D341Med (cell line): ENCODE measurements at places on chromosomes 11 and 22.
A peak's percentile ranks its signal among the peaks of the same experiment; 100 is the strongest.

GRCh38 chr11:6618117-6619003 is 862 bp downstream of the TPP1 start:
- no peak for DNase-seq

DNA sequence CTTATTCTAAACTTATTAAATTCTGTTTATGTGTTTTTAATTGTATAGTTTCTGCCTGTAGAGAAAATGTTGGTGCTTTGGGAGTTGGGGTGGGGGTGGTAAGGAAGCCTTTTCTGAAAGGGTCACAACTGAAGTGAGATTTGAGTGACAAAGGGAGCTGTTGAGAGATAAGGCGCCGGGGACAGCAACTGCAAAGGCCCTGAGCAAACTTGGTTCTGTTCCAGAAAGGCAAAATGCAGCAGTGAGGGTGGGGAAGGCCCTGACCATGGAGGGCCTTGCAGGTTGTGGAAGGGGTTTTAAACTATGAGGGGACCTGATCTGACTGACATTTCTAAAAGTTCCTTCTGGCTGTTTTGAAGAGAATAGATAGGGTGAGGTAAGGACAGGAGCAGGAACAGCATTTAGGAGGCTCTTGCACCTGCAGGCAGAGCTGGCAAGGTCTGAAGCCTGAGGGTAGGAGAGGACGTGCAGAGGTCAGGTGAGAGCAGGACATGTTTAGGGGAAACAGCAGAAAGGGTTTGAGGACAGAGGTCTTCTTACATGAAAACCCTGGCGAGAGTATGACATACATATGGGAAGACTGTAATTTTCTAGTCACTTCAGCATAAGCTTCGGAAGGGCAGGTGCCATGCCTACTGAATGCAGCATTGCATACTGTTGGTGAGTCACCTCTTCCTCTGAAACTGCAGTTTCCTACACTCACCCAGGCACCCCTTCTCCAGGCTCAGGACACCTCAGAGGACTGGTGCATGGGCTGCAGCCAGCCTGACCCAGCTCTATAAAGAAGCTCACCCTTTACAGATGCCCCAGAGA is 190.7 kb downstream of the SNX19 start:
- DNase-seq = no peak

DNA sequence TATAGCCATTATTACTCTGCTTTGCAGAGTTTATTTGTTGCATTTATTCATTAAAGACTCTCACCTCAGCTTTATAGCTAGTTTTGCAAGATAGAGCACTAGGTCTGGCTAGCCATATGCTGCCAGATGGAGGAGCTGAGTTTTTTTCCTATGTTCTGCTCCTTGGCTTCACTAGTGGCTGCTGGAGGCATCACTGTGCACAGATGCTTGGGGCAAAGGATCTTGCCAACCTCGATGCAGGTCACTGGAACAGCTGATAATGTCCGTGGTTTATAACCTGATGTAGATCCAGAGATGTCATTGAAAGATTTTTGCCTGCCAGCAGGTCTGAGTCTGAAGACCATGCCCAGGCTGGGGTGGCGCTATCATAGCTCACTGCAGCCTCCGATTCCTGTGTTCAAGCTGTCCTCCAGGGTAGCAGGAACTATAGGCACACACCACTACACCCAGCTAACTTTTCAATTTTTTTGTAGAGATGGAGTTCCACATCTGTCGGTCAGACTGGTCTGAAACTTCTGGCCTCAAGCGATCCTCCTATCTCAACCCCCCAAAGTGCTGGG is 63.2 kb downstream of the PACS1 start:
- no peak for DNase-seq

GRCh38 chr11:72776117-72776843 is 17.6 kb downstream of the STARD10 start:
- no peak for DNase-seq

- no peak for DNase-seq
Observed at GRCh38 chr11:66722745-66723651, 6.0 kb downstream of the SPTBN2 start.

- DNase-seq = no peak
Observed at GRCh38 chr22:48262596-48263430, 1500.4 kb downstream of the TBC1D22A start.

DNA sequence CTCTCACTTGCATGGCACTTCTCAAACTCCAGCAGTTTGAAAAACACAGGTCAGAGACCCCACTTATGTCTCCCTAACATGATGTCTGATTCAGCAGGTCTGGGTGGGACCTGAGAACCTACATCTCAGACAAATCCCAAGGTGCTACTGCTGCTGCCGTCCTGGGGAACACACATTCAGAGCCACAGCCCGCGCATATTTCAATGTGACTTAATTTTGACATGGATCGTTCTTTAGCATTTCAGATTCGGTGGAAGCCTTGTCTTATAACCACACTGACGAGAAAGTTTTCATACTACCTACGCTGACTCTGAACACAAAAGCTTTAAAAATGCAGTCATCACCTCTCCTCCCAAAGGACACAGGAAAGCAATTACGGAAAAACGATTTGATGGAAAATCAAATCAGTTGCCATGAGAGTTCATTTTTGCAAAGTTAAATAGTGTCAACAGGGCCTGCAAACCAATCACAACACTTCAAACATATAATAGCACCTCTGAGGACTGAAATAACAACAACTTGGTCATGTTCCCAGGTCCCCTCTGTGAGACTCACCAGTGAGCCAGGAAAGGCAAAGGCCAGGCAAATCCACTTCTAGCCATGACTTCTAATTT is 132.6 kb downstream of the SHANK2 start:
- no peak for DNase-seq

GRCh38 chr11:35363246-35363801 is 56.0 kb downstream of the SLC1A2 start:
- DNase-seq = no peak

- no peak for DNase-seq
Observed at GRCh38 chr11:108223348-108224149, 682 bp downstream of the ATM start.

DNA sequence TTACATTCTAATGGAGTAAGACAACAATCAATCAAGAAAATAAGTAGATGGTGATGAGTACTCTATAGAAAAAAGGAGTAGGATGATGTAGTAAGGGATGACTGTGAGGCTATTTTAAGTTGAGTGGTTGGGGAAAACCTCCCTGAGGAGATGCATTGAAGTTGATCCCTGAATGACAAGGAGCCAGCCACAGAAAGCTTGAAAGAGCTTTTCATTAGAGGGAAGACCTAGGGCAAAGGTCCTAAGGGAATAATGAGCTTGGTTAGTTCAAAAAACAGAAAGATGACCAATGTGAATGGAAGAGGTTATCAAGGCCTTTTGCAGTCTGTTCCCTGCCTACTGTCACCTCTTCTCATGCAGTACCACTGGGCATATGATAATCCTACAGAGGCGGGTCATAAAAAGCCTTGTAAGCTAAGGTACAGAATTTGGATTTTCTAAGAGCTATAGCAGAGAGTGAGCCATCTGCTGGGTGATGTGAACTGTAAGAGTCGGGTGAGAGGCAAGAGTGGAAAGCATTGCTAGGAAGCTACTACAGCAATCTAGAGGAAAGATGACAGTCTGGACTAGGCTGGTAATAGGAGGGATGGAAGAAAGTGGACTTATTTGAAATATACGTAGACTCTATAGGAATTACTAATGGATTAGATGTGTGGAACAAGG is 3.1 kb downstream of the PPP2R1B start:
- no peak for DNase-seq

DNA sequence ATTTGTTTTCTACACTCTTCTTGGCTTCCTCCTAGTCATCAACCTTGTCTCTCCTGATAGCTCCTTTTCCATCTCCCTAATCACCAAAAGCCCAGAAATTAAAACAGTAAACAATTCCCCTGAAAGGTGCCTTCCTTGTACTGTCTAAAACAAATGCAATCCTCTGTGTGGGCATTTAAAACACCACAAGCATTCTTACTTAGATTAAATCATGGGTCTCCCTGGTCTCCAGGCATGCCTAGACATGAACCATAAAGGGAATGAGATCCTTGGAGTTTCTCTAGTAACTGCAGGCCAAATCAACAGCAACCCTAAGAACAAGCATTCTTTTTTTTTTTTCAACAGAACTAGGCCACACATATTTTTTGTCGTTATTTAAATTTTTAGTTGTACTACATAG is 1.9 kb downstream of the BTG4 start:
- no peak for DNase-seq

DNA sequence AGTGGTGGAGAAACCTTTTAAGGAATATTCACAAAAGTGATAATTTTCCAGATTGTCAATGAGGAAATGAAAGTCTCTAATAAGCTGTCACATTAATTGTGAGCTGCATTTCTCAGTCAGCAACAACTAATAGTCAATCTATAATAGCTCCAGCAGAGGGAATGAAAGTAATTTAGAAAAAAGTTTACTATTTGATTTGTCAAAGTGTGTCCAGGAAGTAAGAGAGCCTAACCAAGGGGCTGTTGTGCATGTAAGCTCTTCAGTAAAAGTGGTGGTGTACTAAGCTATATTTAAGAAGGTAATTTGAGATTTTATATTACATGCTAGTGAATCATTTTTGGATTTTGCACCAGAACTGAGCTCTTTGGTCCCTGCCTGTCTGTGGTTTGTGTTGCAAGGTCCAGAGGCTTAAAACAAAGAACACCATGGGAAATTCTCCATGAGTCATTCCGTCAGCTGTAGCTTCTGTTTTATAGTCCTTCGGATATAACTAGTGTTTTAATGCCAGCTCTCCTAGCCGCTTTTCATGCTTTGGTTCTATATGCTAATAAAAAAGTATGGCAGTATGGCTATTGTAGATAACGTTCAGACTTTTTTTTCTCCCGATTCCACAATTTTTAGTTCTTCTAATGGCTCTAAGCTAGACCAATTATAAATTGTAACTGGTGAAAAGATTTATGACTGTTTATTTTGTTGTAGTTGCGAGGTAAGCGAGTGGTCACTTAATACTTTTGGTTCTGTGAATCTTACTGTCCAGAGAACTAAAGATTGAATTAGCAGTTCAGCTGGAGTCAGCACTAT is 64.6 kb downstream of the ARHGEF12 start:
- no peak for DNase-seq

DNA sequence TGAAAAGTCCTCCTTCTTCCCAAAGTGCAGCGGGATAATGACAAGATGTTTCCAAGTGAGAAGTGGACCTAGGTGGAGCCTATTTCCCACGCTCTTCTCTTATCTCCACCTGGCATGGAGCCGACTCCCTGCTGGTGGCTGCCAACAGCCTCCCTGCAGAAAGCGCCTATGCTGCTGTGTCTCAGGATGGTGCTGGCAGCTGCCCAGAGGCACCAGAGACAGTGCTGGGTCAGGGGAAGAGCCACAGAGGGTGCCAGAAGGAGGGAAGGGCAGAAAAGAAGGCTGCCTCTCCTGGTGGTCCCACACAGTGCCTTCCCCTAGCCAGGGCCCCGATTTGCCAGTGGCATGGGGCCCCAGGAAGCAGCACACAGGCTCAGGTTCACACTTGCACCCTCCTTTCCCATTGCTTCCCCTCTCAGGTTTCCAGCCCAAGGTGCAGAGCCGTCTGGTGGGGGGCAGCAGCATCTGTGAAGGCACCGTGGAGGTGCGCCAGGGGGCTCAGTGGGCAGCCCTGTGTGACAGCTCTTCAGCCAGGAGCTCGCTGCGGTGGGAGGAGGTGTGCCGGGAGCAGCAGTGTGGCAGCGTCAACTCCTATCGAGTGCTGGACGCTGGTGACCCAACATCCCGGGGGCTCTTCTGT is 19.0 kb downstream of the CD5 start:
- peak; percentile 44 for DNase-seq

DNA sequence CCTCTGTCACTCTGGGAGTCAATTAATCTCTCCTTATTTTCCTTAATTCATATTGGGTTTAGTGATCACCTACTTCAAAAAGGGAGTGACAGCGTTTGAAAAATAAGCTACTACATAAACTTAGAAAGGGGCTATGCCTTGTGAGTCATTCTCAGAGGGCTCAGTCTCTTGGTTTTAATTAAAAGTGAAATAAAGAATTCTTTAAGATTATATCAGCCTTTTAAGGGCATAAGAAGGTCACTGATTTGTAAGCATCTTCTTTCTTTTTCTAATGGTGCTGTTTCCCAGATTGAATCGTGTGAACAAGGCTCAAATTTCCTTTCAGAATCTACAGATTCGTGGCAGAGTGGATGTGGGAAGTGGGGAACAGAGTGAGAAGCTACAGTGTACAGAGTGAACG is 636.2 kb upstream of the CCDC90B start:
- DNase-seq = no peak

GRCh38 chr11:110777775-110778174 is 65.5 kb upstream of the ARHGAP20 start:
- no peak for DNase-seq

- no peak for DNase-seq
Observed at GRCh38 chr11:119470317-119471291, 47.6 kb upstream of the THY1 start.

- DNase-seq = no peak
Observed at GRCh38 chr11:73758451-73758850, 2.4 kb downstream of the RAB6A start.

DNA sequence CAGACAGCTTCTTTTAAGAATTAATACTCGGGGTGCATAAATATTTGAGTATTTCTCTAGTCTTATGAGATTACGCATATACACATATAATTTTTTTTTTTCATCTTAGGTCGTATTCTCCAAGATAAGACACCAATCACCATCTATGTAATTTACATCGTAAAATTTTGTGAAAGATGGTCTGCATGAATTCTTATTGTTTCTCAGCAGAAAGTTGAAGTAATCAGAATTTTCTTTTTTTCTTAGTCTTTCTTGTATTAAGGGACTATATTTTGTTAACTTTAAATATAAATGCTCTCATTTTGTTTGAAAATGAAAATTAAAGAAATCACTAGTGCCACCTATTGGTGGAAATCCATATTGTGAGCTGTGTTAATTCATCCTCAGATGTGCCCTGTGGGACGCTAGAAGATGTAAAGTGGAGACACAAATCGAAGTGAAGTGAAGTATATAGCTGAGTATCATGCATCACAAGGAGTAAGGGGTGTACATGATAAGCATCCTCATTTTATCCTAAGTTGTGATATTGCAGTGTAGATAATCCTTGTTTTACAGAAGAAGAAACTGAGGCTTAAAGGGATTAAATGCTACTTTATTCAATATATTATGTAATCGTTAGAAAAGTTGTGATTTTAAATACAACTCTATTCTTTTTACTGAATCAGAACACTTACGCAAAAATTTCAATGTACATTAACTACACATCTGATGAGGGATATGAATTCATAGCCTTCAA is 2084.3 kb downstream of the LRRC4C start:
- DNase-seq = peak; percentile 27

- DNase-seq = no peak
Observed at GRCh38 chr11:36014898-36015665, 71.2 kb downstream of the LDLRAD3 start.

- no peak for DNase-seq
Observed at GRCh38 chr22:20165421-20165820, 14.6 kb upstream of the CCDC188 start.

GRCh38 chr11:12768726-12769673 is 94.8 kb downstream of the TEAD1 start:
- no peak for DNase-seq

- DNase-seq = no peak
Observed at GRCh38 chr11:13091373-13091772, 82.3 kb downstream of the RASSF10 start.

DNA sequence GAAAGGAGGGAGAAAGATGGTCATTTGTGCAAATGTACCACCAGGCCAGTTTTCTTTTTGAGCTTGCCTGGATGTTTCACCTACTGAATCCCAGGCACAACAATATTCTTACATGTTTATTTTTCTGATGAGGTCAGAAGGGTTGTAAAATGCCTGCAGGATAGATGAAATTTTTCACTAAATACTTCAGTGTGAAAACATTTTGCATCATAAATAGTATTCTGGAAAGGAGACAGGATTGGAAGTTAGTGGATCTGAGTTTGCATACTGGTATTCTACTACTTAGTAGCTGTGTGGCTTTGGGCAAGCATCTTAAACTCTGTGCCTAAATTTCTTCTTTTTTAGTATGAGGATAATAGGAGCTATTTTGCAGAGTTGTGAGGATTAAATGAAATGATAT is 24.8 kb downstream of the RNF169 start:
- no peak for DNase-seq
